ENCODE measurements at places on chromosomes 1 and 21.
A peak's percentile ranks its signal among the peaks of the same experiment; 100 is the strongest.

DNA sequence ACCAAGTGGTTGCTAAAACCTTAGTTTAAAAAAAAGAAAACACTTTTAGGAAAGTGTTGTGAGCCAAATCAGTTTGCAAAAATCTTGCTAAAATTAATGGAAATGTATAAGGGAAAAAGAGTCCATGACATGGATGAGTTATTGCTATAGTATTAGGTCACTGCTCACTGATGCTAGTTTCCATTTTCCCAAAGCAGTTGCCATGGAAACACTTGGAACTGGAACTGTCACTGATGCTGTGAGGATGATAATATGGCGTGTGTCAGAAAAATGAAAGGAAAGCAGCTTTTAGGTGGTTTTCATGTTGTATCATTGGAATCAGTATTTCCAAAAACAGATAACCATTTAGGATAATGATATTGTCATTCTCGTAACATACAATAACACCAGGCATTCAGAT lies 104.4 kb downstream of the PHTF1 start:
- no peak for DNase-seq

GRCh38 chr1:228038387-228039005 lies 31.7 kb downstream of the WNT3A start:
- DNase-seq: no peak

GRCh38 chr1:48194801-48195200 lies 27.7 kb upstream of the SLC5A9 start:
- no peak for DNase-seq

DNA sequence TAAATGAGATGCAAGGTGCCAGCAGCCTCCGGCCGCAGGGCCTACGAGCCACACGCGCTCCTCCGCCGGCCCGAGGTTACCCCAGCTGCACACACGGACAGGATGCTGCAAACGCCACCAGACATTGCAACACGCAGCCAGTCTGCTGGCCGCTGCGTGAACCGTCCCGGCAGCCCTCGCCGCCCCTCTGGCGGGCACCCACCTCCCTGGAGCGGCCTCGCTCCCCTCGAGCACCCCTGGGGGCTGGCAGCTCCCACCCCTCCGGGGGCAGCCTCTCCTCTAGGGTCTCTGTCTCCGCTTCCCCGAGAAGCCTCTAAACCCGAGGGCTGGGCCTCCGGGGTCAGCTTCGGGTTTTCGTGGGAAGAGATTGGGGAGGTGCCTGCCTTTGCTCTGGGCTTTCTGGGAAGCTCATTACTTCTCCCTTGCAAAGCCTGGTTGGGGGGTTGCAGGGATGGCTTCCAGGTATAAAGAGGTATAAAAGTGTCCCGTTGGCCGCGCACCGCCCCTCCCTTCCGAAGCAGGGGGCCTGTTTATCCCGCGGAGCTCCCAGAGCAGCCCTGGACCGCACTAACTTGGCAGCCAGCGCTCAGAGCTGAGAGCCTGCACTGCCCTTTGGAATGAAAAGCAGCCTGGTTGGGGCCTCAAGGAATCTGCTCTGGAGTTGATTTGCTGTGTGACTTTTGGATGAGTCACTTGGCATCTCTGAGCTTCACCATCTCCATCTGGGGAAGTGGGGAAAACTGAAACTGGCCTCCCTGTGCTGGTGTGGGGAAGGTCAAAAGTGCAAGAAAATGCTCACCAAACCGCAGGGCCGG lies 21.8 kb downstream of the DHRS3 start:
- peak; percentile 85 for DNase-seq

- DNase-seq: no peak
Observed at GRCh38 chr21:40752125-40752524, 94.8 kb downstream of the DSCAM start.

- DNase-seq: no peak
Observed at GRCh38 chr1:150620919-150621318, 8.5 kb downstream of the ENSA start.
